ENCODE measurements at places on chromosomes 7 and 10.
A peak's percentile ranks its signal among the peaks of the same experiment; 100 is the strongest.

- no peak for DNase-seq
Observed at GRCh38 chr10:21860718-21861117, 142.8 kb downstream of the DNAJC1 start.

DNA sequence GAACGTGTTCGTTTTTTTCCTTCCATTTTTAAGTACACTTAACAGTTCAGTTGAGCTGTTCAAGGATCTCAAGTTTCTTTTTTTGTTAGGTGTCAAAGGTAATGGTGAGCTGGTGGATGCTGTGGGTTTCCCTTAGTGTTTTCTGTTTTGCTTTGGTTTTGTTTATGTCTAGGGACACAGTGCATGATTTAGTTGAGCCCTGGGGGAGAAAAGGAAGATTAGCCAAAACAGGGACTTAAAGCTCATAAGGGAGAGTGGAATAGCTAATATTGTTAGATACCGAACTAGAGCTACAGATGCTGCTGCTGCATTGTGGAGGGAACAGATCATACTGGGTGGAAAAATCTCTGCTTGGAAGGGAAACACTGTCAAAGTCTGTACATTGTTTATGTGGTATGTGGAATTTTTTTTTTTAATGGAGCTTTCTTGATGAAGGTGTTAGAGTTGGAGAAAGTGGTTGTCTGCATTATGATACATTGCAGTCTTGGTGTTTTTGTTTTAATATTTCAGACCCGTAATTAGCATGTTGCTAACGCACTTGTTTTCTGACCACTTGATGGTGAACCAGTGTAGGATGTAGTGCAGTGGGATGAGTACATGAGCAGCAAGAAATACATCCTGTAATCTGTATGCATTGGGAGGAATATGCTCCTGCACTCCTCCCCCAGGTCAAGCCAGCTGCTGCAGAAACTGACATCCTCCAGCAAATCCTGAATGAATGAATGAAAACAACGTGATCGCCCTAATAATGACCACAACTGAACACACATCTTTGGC lies 2.1 kb downstream of the GLCCI1 start:
- DNase-seq = no peak

GRCh38 chr10:35963685-35964084 lies 321.6 kb upstream of the FZD8 start:
- no peak for DNase-seq

DNA sequence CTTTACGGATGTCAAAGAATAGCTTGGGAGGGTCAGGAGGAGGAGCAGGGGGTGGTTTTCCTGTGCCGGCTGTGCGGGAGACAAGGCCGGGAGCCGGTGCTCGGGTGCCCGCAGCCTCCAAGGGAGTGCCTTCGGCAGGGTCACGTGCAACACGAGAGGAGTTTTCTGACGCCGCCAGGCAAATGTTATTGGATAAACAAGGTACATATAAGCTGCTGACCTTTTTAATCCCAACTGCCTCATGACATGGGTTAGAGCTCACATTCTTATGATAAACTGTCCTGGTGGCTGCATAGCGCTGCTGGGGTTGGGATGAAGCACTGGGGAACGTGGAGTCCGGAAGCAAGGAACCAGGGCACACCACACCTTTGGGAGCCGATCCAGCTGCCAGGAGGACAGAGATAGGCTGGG lies 124.8 kb upstream of the PDLIM1 start:
- no peak for DNase-seq

GRCh38 chr7:42617071-42617765 lies 294.7 kb downstream of the C7orf25 start:
- DNase-seq = no peak

DNA sequence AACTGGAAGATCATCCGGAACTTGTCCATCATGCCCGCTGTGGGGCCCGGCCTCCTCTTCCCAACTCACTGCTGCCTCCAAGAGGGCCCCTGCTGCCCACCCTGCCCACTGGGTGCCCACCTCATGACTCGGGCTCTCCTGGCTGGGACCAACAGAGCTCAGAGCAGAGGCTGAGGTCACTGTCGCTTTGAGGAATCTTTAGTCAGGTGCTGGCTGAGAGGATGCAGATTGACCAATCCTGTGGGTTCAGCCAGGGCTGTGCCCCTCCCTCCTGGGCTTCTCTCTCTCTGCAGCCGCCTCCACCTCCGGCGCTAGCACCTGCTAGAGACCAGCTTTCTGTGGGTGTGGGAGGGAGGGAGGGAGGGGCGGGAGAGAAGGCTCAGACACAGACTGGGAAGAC lies at the start of gene CALHM1:
CALHM1 (minus strand) TSS at position 181 of the 400 bp plus-strand sequence; CDS start at position 32, 149 bp downstream.
- DNase-seq = no peak

GRCh38 chr7:101717628-101718357 lies 88.7 kb upstream of the MYL10 start:
- no peak for DNase-seq

- no peak for DNase-seq
Observed at GRCh38 chr7:108010377-108010776, 7.4 kb upstream of the LAMB1 start.

- DNase-seq = no peak
Observed at GRCh38 chr7:142460402-142461117, 202.7 kb upstream of the PRSS58 start.

- no peak for DNase-seq
Observed at GRCh38 chr7:18116661-18117060, 89.0 kb upstream of the PRPS1L1 start.

- no peak for DNase-seq
Observed at GRCh38 chr10:122311716-122312115, 40.6 kb downstream of the BTBD16 start.

- DNase-seq = no peak
Observed at GRCh38 chr10:52908478-52908877, 135.9 kb upstream of the MBL2 start.

GRCh38 chr10:123999261-123999660 lies 94.1 kb downstream of the CHST15 start:
- no peak for DNase-seq

GRCh38 chr10:23406409-23406808 lies 32.5 kb upstream of the OTUD1 start:
- DNase-seq = no peak

- DNase-seq = no peak
Observed at GRCh38 chr10:80486785-80487420, 32.8 kb downstream of the TSPAN14 start.

- no peak for DNase-seq
Observed at GRCh38 chr10:71074176-71074755, 138.1 kb upstream of the UNC5B start.

GRCh38 chr7:72042855-72043254 lies 369.3 kb downstream of the CALN1 start:
- no peak for DNase-seq

DNA sequence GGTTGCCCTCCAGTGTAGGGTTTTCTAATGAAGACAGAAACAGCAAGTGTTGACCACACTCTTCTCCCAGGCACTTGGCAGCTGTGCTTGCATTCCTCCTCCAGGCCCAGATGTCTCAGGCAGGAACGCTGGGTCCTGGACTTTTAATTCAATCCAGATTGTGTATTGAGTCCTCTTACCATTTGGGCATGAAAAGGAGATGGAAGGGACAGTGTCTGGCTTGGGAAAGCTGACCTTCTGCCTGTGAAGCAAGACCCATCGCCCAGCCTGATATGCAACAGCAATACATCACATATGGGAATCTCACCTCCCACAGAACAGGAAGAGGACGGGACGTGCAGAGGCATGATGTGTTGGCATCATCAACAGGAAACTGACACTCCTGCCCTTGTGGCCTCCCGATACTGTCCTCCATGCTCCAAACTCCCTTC lies 174.4 kb upstream of the LYZL2 start:
- no peak for DNase-seq

DNA sequence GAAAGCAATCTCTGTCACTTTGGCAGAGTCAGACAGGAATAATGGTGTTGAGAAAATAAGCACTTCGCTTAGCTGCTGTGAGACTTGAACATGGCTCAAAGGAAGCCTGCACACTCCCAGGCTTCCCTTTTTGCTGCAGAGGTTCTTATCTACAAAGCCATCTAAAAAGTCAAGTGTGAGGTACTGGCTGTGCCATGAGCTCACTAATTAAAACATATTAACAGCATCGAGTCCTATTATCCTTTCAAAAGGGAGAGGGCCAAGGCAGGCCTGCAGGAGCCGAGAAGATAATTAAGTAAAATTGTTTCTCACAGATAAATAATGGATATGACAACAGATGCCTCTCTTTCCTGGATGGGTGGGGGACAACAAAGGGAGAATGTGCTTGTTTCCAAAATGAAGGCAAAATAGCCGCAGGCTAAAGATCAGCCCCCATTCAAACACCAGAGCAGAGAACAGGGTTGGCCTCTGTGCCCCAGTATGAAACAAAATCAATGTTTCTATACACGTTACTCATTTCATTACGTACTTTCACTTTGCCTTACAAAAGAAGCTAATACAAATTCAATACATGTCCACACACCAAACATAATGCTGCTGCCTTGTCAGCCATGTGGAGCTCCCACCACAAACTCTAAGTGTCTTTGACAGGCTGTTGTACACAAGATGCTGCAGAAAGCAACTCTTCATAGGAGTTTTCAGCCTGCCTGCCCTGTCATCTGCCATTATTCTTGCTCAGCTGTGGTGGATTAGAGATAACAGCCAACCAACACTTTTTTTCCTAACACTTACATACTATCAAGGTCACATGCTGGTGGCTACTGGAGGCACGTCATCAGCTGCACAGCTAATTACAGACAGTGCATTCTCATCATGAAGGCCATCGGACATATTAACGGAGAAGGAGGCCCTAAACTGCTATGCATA lies 55.3 kb downstream of the ELAPOR2 start:
- no peak for DNase-seq

DNA sequence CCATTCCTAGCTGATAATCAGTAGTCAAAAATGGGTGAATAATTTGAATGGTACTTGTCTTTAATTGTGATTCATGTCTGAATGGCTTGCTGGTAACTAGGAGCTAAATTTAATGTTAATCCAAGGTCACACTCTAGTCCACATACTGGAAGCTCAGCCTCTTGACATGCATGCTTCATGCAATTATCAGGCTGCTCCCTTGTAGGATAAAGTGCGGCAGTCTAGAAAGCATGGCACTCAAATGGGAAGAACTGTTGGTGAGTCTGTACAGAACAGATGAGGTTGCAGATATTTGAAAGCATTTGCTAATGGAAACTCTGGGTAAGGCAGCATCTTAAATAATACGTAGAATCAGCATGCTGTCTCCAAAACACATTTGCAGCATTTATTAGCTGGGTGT lies 499.4 kb downstream of the AUTS2 start:
- DNase-seq = peak; percentile 3

- DNase-seq = no peak
Observed at GRCh38 chr7:72490301-72490700, 78.2 kb upstream of the CALN1 start.

DNA sequence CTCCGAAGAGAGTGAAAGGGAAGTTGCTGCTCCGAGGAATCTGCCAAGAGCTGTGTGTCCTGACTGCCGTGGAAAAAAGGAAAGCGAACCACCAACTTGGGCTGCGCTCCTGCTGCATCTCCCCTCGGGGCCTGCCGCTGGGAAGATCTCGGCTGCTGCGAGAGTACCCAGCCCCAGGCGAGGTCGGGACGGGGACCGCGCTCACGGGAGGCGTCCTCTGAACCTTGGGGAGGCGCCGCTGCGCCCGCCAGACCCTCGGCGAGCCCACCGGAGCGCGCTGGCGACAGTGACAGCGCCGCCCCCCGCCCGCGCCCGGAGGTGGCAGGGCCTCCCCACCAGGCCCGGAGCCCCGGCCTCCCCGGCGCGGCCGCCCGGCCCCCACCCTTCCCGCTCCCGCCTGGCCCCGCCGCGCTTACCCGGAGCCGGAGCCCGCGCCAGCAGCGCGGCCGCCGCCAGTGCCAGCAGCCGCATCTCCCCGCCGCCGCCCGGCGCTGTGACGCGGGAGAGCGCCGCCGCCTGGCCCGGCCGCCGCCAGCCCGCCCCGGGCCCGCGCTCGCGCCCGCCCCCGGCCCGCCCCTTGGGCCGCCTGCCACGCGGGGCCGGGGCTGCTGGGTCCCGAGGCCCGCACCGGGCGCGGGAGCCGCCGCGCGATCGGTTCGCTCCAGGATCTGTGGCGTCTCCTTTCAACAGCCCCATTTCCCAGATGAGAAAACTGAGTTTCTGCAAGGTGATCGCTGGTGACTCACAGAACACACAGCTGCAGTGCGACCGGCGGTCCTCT lies at the start of gene VSTM4:
VSTM4 (minus strand) TSS at position 508 of the 781 bp plus-strand sequence; CDS start at position 471, 37 bp downstream.
- no peak for DNase-seq

DNA sequence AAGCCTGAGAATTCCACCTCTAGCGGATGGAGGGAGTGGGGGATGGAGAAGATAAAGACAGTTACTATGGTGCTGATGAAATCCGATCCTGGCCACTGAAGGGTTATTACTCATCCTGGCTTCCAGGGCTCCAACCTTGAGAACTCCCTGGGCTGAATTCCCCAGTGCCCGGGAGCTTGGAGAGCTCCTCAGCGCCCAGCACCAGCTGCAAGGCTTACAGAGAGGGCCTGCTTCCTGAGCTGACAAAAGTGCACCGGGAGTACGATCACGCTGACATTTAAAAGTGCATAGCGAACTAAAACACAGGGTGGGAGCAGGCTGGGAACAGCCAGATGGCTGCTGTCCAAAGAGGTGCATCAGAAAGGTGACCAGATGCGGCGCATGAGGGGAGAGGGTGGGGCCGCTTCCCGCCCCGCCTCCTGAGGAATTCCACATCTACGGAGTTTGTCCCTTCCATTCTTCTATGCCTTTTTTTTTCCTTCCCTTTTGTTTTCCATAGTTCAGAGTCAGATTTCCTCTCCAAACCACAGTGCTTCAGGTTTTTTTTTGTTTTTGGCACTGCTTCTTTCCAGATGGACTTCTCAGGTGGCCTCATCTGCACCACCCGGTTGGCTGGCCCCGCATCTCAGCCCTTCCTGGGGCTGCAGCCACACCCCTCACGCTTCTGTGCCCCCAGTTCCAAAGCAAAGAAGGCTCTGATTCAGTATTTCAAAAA lies 62.4 kb upstream of the MKRN1 start:
- peak; percentile 75 for DNase-seq

GRCh38 chr7:38276096-38276877 lies 2.9 kb upstream of the TARP start:
- DNase-seq = no peak

GRCh38 chr10:12811826-12812225 lies 189.7 kb downstream of the CCDC3 start:
- no peak for DNase-seq
